ENCODE measurements at places on chromosomes 12 and 14.

- peak; percentile 88 for DNase-seq
Measured at GRCh38 chr12:91877022-91877421, 268.6 kb downstream of the BTG1 start.

GRCh38 chr12:42789808-42790760, 200.5 kb upstream of the PRICKLE1 start:
- no peak for DNase-seq

DNA sequence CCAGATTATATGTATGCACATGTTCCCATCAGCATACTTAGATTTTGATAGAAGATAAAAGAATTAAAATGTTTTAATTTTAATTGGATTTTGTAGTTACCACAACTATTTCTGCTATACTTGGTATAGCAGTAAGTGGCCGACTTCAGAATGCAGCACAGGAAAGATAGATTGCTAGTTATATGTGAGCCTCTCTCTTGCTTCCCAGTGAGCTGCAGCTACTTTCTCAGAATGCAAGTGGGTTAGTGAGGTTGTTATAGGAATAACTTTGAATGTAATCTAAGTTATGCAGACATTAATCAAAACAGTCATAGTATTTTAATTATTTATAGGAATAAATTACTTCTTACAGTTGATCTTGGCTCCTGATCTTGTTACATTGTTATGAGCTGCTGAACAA, 240.6 kb downstream of the RAD51B start:
- DNase-seq, result no peak

DNA sequence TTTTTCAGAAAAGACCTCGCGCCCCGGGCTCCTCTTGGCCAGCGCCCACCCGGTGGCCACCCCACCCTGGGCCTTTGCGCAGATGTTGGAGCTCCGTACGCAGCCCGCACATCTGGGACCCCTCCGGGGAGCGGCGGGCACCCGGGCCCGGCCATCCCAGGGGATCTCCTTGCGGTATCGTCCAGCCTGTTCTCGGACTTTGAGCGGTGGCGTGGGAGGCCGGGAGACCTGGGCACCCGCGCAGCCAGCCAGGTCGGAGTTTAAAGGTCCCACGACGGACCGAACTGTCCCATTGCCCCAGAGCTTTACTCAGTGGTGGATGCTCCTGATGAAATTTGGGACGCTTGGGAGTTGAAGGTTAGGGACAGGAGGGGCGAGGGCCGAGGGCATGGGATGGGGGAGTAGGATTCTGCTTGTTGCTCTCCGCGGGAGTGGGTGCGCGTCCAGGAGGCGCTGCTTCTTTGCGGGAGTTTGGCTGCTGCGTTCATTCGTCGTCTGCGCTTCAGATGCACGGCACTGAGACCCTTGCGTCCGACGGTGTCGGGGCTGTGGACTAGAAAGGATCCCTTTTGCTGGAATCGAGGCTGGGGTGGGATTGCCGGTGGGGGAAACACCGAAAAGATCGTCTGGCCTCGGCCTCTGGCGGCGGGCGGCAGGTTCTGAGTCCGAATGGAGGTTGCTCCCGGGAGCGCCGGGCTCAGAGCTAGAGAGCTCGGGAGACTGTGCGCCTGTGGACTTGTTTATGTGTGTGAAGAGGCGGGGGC, 1.4 kb downstream of the NTF3 start:
- DNase-seq, result no peak

GRCh38 chr14:92756446-92756845, 8.0 kb upstream of the LGMN start:
- DNase-seq, result peak; percentile 75

GRCh38 chr14:104706733-104707607, 17.1 kb upstream of the ADSS1 start:
- no peak for DNase-seq

- no peak for DNase-seq
Measured at GRCh38 chr12:15323480-15323879, 1.2 kb downstream of the PTPRO start.

DNA sequence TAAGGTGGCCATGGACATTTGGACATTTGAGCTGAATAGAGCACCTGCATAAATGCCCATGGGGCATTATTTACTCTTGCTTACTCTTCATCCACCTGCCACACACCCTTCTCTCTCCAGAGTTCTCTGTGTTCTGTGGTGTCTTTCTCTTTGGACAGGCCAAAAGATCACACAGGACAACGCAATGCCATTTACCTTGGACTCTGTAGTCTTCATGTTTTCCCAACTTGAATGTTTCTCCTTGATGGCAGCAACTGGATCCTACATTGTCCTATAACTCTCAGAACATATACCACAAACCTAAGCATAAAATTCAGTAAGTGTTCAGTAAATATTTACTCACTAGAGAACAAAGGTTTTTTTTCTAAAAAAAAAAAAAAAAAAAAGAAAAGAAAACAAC, 41.7 kb upstream of the PTHLH start:
- DNase-seq, result no peak

GRCh38 chr12:122820838-122821271, 14.4 kb upstream of the HIP1R start:
- DNase-seq, result no peak

- DNase-seq, result no peak
Measured at GRCh38 chr14:27929797-27930347, 836.7 kb upstream of the FOXG1 start.

DNA sequence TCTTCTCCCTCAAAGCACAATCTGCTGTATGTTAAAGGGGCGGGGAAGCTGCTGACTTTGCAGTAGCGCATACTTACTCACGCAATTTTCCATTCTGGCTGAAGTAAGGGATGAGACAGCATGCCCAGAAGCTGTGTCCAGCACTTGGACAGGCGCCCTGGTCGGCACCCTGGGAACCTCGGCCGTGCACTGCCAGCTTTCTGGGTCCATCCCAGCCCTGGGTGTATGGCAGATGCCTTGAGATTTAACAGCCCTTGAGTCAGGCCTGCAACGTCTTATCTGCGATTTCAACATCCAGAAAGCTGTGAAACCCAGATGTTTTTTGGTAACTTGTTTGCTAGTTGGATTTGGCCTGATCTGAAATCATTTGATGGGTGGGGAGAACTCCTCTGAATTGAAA, 16.1 kb downstream of the EML1 start:
- DNase-seq, result no peak

GRCh38 chr14:29148221-29148620, 381.6 kb downstream of the FOXG1 start:
- DNase-seq, result no peak
